Epithelial cell of esophagus (primary cell): ENCODE measurements at places on chromosomes 5 and 9.

GRCh38 chr5:172837640-172838039 lies 3.6 kb downstream of the ERGIC1 start:
- no peak for DNase-seq

DNA sequence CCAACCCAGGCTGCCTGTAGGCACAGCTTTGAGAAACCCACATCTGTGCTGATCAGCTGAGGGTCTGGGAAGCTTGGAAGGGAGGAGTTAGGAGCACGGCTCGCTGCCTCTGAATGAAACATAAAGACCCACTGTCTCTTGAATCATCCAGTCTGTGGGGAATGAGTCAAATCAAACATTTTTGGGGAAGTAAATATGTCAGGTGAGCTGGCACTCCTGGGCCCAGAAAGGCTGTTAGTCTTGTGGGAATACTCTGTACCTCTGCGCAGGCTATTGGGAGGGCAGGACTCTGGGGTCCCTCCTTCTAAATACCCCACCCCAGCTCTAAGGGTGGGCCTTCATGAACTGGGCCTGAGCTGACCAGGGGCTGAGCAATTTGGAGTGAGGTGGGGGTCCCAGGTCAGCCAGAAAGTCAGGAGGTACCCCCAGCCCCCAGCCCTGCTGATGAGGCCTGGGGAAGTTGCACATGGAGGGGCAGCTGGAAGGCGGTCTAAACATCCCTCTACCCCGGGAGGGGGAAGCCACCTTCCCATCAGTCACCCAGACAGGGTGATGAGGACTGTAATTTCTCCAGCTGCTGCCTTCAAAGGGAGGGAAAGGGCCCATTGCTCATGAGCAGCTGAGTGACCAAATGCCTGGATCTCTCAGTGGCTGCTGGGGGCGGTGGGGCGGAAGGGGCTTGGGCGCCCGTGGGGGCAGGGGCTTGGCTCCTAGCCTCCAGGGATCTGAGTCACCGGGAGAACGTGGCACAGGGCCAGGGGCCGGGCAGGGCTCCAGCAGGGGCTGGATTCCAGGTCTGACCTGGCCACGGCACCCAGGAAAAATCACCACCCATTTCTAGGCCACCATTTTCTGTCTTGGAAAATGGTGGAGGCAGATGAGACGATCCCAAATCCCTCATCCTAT lies 10.8 kb downstream of the FIBCD1 start:
- peak; percentile 88 for DNase-seq

DNA sequence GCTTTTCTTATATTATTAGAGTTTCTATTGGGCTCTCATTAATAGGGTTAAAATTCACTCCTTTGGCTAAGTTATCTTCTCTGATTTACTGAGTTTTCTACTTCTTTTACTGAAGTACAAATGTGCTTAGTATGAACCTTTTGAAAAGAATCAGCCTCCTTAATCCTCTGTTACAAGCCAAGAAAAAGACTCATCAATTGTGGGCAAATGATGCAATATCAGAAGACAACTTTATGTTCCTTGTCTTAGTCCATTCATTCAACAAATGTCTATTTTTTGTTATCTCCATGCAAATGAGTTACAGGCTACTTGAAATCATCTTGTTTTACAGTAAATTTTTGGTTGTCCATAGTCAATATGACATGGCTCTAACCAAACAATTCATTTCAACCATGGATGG lies 40.3 kb downstream of the SNCAIP start:
- DNase-seq, result peak; percentile 2

- no peak for DNase-seq
Measured at GRCh38 chr5:172487671-172488070, 33.3 kb upstream of the SH3PXD2B start.

GRCh38 chr9:131273856-131274673 lies 2.2 kb downstream of the FAM78A start:
- DNase-seq, result no peak

- DNase-seq, result peak; percentile 73
Measured at GRCh38 chr9:133184971-133185370, 21.3 kb upstream of the GBGT1 start.

GRCh38 chr5:181217803-181218062 lies 5.3 kb upstream of the TRIM41 start:
- no peak for DNase-seq

GRCh38 chr9:72790989-72791388 lies 161.9 kb downstream of the ALDH1A1 start:
- DNase-seq, result no peak

GRCh38 chr5:135012951-135013391 lies 21.1 kb downstream of the PITX1 start:
- no peak for DNase-seq

- DNase-seq, result no peak
Measured at GRCh38 chr5:158899211-158899610, 200.5 kb downstream of the EBF1 start.

- DNase-seq, result peak; percentile 94
Measured at GRCh38 chr5:171989276-171989675, 17.2 kb downstream of the FBXW11 start.

DNA sequence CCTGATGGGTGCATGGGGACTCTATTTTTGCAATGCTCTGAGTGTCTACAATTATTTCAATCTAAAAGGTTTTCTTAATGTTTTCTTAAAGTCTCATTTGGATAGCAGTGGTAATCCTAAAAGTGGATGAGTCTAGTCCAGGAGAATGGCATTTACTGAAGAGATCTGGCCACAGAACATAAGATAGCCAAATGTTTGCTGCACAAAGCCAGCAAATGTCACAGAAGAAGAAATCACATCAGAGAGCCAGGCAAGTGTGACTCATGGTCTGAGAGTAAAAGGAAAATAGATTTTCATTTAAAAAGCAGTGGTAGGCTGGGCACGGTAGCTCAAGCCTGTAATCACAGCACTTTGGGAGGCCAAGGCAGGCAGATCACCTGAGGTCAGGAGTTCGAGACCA lies 352.7 kb upstream of the GRAMD2B start:
- DNase-seq, result no peak

DNA sequence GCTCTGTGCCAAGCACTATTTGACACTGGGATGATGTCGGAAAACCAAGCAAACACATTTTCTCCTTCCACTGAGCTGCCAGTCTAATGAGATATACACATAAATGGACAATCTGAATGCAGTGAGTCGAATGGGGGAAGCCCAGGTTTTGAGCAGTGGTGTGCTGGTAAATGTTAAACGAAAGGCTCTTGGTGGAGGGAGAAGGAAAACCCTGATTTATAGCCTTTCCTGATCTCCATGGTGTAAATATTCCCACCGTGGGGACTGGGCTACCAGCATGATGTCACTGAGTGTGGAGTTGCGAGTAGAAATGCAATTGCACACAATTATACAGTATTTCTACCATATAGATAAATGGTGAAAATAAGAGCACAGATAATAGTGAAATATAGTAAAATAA lies 5.0 kb upstream of the GSN start:
- DNase-seq, result no peak

- DNase-seq, result no peak
Measured at GRCh38 chr9:88065619-88066018, 72.7 kb downstream of the SPATA31C2 start.

DNA sequence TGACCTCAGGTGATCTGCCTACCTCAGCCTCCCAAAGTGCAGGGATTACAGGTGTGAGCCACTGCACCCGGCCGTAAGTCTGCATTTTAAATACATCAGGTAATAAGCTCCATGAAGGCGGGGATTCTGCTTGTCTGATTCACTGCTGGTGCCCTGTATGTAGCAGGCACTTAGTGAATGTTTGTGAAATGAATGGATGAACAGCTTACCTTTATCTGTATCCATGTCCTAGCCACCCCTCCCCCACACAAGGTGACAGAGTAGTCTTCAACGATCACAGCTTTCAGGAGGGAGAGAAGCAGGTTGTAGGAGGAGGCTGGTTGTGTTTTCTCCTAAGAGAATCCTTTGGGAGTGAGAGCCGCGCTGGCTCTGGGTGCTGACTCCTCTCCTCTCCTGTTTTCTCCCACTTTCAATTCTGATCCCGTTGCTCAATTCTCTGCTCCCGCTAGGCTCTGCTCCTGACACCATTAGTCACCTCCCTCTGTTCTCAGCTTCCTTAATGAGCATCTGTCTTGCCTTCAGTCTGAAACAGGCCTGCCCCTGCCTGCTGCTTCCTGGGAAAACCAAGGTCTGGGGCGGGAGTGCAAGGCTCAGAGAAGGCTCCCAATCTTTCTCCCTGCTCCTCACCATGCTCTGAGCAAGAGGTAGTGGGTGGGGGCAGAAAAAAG lies 88.8 kb upstream of the CTNNA1 start:
- DNase-seq, result peak; percentile 95

DNA sequence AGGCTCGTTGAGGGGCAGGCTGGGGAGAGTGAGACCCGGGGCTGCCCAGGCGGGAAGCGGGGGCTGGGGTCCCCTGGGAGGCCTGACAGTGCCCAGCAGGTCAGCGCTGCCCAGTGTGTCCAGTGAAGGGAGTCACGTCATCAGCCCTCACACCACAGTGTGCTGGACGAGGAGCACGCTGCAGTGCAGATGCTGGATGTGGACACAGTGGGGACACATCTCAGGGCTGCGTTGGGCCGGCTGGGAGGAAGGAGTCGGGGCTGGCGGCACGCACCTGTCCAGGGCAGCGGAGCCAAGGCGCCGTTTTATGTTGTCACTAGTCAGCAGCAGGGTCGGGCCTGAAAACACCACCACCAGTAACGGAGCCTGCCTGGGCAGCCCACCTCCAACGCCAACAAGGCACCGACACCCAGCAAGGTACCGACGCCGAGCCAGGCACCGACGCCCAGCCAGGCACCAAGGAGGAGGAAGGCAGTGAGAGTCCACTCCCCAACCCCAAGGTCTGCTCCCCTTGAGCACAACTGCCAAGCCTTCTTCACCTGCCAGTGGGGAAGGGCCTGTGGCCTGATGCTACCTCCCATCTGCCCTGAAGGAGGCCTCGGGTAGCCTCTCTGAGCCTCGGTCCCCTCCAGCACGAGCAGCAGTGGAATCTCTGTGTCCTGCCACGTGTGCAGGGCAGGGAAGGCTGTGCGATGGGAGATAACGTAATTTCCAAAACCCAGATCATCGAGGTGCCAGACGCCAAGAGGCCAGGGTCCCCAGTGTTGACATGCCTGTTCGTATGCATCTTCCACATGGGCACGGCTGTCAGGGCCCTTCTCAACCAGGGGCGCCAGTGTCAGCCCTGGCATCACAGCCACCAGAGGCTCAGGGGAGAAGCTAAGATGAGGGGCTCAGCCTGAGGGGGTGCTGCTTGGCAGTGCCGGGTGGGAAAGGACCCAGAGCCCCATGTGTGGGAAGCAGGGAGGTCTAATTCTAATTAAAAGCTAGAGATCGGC lies 21.9 kb upstream of the NSMF start:
- no peak for DNase-seq

DNA sequence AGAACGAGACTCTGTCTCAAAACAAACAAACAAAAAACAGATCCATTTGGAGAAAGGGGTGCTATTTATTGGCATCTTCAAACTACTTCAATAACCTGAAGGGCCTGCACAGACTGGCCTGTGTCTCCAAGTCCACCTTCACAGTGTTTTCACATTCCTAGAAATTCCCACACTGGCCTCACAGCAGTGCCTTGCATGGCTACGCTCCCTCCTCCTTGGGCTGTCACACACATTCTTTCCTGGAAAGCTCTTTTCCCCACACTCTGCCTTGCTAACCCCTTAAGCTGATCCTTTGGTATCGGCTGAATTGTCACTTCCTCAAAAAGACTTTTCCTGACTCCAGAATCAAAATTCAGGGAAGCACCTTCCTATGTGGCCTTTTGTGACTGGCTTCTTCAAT lies 19.8 kb downstream of the FAM151B start:
- DNase-seq, result no peak

DNA sequence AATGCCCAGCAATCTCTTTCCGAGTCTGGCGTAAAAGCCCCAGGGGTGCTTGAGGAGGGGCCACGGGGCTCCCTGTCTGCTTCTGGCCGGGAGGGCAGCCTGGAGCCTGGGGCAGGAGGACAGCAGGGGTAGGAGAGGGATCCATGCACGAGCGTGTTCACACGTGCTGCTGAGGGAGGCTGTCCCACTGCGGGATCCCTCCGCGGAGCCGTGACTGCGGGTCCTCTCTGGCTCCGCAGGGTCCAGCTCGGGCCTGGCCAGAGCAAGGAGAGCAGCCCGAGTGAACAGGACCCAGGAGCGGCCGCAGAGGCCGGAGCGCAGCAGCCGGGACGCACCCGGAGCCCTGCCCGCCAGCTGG lies 78.4 kb downstream of the ZNF354C start:
- DNase-seq, result no peak

- DNase-seq, result no peak
Measured at GRCh38 chr5:146952168-146952567, 73.6 kb upstream of the PPP2R2B start.

- DNase-seq, result no peak
Measured at GRCh38 chr5:1657161-1657741, 133.5 kb upstream of the LPCAT1 start.

DNA sequence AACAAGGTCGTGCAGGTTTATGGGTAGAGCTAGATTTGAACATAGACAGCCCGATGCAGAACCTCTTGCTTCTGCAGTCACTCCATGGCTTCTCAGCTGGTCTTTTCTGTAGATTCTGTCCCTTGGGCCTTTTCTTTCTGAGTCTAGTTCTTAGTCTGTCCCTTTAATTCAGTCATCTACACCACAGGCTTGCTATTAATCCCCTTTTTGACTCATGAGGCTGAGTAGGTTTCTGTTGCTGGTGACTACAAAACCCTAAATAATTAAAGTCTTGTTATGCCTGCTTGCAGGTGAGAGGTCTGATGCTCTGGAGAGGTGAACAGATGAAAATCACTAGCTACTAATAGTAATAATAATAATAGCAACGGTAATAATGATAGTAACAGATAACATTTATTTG lies 19.3 kb upstream of the STRBP start:
- DNase-seq, result no peak

DNA sequence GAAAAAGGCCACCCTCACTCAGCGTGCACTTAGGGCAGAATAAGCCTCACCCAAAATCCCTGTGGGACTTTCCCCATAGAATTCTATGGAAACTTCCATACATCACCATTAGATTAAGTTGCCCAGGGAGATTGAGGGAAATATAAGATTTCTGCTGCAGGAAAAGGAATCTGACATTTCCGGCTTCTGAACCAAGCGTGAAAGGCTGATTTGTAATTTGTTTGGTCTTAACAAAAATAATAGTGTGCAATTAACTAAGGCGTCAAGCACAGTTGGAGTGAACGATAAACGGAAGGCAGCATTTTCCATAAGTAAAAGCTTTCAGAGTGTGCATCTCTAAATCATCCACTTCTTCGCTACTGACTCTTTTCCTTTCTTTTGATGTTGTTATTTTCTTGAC lies 14.0 kb downstream of the UBE2QL1 start:
- no peak for DNase-seq

GRCh38 chr5:108259306-108259705 lies 122.6 kb downstream of the FBXL17 start:
- DNase-seq, result peak; percentile 14

- peak; percentile 51 for DNase-seq
Measured at GRCh38 chr9:125747053-125747764, at the start of gene PBX3. TSS of gene PBX3 (plus strand) at chr9:125747373.

GRCh38 chr5:39059064-39059463 lies 15.1 kb downstream of the RICTOR start:
- no peak for DNase-seq

GRCh38 chr9:78292716-78293497 lies 4.0 kb upstream of the PSAT1 start:
- no peak for DNase-seq

GRCh38 chr5:157219491-157220271 lies 39.0 kb downstream of the ITK start:
- no peak for DNase-seq
